Sigmoid colon (tissue), 7 donors: ENCODE measurements at places on chromosomes 4 and X. TPM values are rescaled to one million over a fixed set of nuclear protein-coding genes. Genes with fewer than 3 reads are reported as not detected.

HPSE gene
- 0.54 TPM for total RNA-seq

ERVMER34-1 gene
- not detected for total RNA-seq

- no peak overlapping the region for H3K4me3 ChIP-seq
- H3K4me1 ChIP-seq, result no peaks in the 10 kb centered on the region
- no peaks in the 10 kb centered on the region for H3K36me3 ChIP-seq
- H3K27ac ChIP-seq, result no peak overlapping the region
- no peaks in the 10 kb centered on the region for H3K27me3 ChIP-seq
- DNase-seq, result no peak
Measured at GRCh38 chrX:46257451-46257879, 287.8 kb downstream of the ZNF674 start.

GRCh38 chrX:151996347-151996746, 21.9 kb upstream of the GABRE start:
- no peak for DNase-seq
- no peak overlapping the region for H3K27ac ChIP-seq
- no peaks in the 10 kb centered on the region for H3K4me1 ChIP-seq

DNA sequence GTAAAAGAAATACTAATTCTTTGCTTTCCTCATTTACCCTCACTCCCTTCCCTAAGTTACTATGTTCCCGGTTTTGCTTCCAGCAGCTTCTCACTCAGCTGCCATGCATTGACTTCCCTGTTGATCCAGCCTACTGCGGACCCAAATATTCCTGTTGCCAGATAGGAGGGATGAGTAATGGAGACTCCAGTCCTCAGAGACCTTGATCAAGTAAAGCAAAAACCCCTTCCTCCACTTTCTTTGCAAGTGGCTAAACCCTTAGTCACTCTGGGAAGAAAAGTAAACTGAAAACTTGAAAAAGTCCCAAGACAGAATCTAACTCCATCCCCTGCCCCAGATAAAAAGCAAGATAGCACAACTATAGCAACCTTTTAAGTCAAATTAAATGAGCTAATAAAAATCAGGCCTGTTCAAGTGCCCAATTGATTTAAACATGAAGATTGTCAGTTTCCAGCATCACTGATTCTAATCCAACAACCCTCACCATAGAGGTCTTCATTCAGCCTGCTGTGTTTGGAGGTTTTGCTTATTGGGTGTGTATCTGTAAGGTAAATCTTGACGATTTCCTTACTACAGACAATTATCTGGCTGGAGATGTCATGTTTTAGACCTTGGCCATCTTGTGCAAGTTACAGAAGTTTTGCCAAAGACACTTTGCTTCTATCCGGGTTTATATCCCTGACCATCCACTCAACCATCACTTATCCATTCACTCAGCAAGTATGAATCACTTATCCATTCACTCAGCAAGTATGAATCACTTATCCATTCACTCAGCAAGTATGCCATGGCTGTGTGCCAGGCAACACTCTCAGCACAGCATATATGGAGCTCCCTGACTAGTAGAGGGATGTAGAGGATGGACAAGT, 17.6 kb downstream of the FGFBP1 start:
- no peak overlapping the region for H3K4me3 ChIP-seq
- no peak overlapping the region for H3K27ac ChIP-seq
- H3K4me1 ChIP-seq, result no peaks in the 10 kb centered on the region

DNA sequence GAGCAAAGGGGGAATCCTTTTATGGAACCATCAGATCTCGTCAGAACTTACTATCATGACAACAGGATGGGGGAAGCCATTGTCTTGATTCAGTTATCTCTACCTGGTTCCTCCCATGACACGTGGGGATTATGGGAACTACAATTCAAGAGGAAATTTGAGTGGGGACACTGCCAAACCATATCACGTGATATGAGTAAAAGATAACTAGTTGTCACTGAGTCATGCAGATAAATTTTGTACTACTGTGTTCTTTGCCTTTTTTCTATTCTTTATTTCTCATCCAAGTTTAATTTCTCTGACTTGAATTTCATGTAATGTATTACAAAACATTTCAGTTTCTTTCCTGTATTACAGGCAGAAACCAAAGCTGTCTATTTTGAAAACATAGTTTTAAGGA, 383.2 kb downstream of the EPHA5 start:
- DNase-seq, result no peak
- H3K4me3 ChIP-seq, result no peak overlapping the region
- no peaks in the 10 kb centered on the region for H3K36me3 ChIP-seq
